Transverse colon (tissue), 4 donors: ENCODE measurements at places on chromosomes 7 and 10. TPM values are rescaled to one million over a fixed set of nuclear protein-coding genes. Genes with fewer than 3 reads are reported as not detected.

GRCh38 chr7:79770063-79770462 lies 316.6 kb upstream of the MAGI2 start:
- DNase-seq, result no peak
- H3K4me3 ChIP-seq, result no peak overlapping the region
- no peaks in the 10 kb centered on the region for H3K36me3 ChIP-seq
- no peaks in the 10 kb centered on the region for H3K27me3 ChIP-seq
- no peak overlapping the region for H3K27ac ChIP-seq

DNA sequence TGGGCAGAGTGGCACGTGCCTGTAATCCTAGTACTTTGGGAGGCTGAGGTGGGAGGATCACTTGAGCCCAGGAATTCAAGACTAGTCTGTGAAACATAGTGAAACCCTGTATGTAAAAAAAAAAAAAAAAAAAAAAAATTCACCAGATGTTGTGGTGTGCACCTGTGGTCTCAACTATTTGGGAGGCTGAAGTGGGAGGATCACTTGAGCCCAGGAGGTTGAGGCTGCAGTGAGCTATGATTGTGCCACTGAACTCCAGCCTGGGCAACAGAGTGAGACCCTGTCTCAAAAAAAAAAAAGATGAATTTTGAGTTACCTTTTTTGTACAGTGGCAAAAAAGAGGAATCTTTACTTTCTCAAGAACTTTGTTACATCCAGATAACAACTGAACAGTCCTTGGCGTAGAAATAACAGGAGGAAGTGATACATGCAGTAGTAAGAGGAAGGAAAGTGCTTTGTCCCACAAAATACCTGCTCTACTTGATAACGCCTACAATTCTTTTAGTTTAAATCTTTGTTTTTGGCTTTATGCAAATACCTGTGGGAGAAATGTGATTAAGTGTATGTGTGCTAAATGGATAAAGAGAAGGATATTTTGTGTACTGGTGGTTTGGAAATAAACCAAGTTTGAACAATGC lies 29.3 kb downstream of the SPAG6 start:
- no peak overlapping the region for H3K27ac ChIP-seq
- no peaks in the 10 kb centered on the region for H3K36me3 ChIP-seq
- DNase-seq, result no peak
- H3K27me3 ChIP-seq, result no peaks in the 10 kb centered on the region

- no peak for DNase-seq
- no peaks in the 10 kb centered on the region for H3K27me3 ChIP-seq
- no peak overlapping the region for H3K27ac ChIP-seq
- H3K4me3 ChIP-seq, result no peak overlapping the region
Observed at GRCh38 chr10:46239993-46240683, 46.7 kb upstream of the ANTXRL start.

GRCh38 chr10:102085336-102085735 lies 20.2 kb downstream of the HPS6 start:
- DNase-seq, result no peak
- H3K4me3 ChIP-seq, result no peak overlapping the region
- H3K27ac ChIP-seq, result no peak overlapping the region
- H3K4me1 ChIP-seq, result no peaks in the 10 kb centered on the region

DNA sequence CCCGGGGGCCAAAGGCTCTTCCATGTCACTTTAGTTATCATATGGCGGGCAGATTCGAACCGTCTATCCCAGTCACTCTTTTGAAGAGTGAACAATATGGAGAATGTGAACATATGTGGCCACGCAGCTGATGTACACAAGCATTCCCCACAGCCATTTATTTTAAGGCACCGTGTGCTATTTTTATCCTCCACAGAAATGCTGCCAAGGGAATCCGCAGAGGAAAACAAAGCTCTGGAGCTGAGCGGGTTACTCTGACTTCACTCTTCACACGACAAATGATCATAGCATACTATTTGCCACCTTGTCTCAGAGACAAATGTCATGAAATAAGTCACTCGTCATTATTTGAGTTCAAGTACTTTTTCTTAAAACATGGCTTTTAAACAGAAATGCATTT lies 100.3 kb downstream of the CTBP2 start:
- DNase-seq, result no peak
- no peak overlapping the region for H3K4me3 ChIP-seq
- H3K4me1 ChIP-seq, result peaks cover 86% of the 10 kb centered on the region
- H3K36me3 ChIP-seq, result no peaks in the 10 kb centered on the region
- no peaks in the 10 kb centered on the region for H3K27me3 ChIP-seq

GRCh38 chr10:58672845-58673244 lies 160.2 kb downstream of the BICC1 start:
- H3K36me3 ChIP-seq, result no peaks in the 10 kb centered on the region
- H3K4me1 ChIP-seq, result no peaks in the 10 kb centered on the region
- no peak overlapping the region for H3K4me3 ChIP-seq
- H3K27ac ChIP-seq, result no peak overlapping the region

The ZNF488 gene
- total RNA-seq, result 0.41 TPM

DNA sequence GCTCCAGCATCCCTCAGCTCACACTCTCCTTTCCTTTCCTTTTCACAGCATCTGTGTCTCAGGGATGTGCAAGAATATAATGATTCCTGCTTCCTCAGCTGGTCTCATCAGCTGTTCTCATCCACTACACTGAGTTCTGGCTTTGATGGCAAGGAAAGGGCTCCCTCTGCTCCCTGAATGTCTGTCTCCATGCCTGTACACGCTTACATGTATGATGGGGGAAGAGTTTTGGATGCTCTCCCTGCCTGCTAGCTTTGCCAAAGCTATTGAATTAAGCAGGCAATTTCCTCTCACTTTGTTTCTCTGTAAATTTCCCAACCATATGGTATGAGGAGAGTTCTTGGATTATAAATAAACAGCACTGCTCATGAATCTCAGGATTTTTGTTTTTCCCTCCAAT lies 254.5 kb downstream of the SORCS3 start:
- no peak overlapping the region for H3K27ac ChIP-seq
- H3K36me3 ChIP-seq, result no peaks in the 10 kb centered on the region
- H3K4me1 ChIP-seq, result no peaks in the 10 kb centered on the region
- DNase-seq, result no peak
- H3K27me3 ChIP-seq, result no peaks in the 10 kb centered on the region
- H3K4me3 ChIP-seq, result no peak overlapping the region

The CYP2C19 gene
- total RNA-seq, result 8.6 TPM

DNA sequence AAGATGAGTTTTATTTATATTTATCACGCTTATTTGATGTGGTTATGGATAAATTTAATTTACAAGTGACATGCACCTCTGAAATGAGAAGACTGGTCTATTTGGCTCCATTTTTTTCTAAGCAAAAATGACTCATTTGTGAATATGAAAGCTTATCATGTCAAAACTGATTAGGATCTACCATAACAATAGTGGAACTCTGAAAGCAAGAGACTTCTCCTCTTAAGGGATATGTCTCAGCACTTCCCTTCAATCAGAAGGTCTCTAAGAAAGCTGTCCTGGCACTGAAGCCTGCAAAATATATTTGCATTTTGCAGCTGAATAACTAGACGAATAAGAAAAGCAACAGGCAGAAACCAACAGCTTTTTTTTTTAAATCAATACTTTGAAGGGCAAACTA lies 12.7 kb downstream of the FAS start:
- H3K27me3 ChIP-seq, result no peaks in the 10 kb centered on the region
- H3K36me3 ChIP-seq, result no peaks in the 10 kb centered on the region
- no peak overlapping the region for H3K27ac ChIP-seq
- no peak for DNase-seq
- no peaks in the 10 kb centered on the region for H3K4me1 ChIP-seq
- H3K4me3 ChIP-seq, result no peak overlapping the region

GRCh38 chr7:885261-885892 lies 9.0 kb downstream of the GET4 start:
- no peaks in the 10 kb centered on the region for H3K27me3 ChIP-seq
- DNase-seq, result no peak
- H3K27ac ChIP-seq, result no peak overlapping the region
- no peak overlapping the region for H3K4me3 ChIP-seq
- H3K36me3 ChIP-seq, result peaks cover 7% of the 10 kb centered on the region
- H3K4me1 ChIP-seq, result peaks cover 13% of the 10 kb centered on the region

The GOLGA7B gene
- total RNA-seq, result 0.14 TPM

DNA sequence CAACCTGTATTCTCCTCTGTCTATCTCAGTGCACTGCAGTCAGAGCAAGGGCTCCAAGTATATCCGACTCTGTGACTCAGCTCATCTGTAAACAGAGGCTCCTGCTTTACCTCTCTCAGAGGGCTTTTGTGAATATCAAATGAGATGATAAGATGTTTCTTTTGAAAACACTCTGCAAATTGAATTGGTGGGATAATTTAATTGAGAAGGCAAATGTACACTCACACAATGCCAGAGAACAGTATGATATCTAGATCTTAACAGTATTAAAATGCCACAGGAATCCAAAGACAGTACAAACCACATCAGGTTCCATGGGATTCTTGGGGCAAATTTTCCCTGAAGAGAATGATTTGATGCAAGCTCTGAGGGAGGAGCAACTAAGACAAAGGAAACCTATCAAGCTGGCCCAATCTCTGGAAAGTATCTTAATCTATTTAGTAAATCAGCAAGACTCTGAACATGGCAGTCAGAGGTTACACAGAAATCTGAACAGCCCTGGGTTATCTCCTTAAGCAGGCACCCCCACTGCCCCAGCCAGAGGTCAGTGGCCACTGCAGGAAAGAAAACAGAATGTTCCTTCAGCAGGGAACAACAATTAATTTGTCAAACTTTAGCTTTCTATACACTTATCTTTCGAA lies 45.9 kb downstream of the DOCK4 start:
- H3K4me1 ChIP-seq, result no peaks in the 10 kb centered on the region
- no peaks in the 10 kb centered on the region for H3K36me3 ChIP-seq
- H3K4me3 ChIP-seq, result no peak overlapping the region
- no peaks in the 10 kb centered on the region for H3K27me3 ChIP-seq
- DNase-seq, result no peak
- H3K27ac ChIP-seq, result no peak overlapping the region

The EVX1 gene
- 1.4 TPM for total RNA-seq

DNA sequence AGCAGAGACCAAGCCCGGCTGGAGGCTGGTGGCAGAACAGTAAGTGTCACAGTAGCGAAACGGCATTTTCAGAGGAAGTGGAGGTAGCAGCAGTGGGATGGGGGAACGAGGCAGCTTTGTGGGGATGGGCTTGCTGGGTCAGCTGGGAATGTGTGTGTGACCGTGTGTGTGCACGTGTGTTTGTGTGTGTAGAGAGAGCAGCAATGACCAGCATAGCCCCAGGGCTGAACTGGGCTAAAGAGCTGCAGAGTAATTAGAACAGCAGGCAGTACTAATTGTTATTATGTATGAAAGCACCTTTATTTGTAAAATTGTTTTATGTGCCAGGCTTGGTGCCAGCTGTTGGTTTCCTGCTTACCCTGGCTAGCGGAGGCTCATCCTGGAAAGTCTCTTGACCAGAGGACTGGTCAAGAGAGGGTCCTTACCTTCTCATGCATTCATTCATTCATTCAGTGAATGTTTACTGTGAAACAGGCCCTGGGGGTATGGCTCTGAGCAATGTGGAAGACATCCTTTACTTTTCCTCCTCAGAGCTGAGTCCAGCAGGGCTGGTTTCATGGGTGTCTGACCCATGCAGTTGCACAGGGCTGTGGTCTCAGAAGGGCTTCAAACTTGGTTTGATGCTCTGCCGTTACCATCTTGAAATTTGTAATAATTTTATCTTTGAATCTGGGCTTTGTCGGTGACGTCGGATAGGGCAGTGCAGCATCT lies 184.6 kb downstream of the SEC23IP start:
- no peak overlapping the region for H3K4me3 ChIP-seq
- H3K27me3 ChIP-seq, result no peaks in the 10 kb centered on the region
- H3K36me3 ChIP-seq, result no peaks in the 10 kb centered on the region
- no peak overlapping the region for H3K27ac ChIP-seq

DNA sequence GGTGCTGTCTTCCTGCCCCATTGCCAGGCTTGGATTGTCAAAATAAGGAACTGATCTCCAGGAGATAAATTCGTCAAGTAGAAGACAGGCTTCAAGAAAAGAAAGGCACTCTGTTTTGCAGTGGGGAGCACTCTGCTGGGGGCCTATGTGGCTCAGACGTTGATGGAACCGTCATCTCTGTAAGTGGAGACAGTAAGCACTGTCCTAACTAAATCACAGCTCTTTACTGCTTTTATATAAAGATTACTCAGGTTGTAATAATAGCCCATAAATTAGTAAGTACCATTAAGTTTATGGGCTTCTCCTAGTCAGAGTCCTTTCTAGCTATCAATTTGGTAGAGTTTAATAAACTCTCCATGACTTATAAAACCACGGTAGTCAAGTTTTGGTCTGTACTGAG lies 249.9 kb downstream of the FRMD4A start:
- no peak overlapping the region for H3K27ac ChIP-seq
- no peaks in the 10 kb centered on the region for H3K36me3 ChIP-seq

DNA sequence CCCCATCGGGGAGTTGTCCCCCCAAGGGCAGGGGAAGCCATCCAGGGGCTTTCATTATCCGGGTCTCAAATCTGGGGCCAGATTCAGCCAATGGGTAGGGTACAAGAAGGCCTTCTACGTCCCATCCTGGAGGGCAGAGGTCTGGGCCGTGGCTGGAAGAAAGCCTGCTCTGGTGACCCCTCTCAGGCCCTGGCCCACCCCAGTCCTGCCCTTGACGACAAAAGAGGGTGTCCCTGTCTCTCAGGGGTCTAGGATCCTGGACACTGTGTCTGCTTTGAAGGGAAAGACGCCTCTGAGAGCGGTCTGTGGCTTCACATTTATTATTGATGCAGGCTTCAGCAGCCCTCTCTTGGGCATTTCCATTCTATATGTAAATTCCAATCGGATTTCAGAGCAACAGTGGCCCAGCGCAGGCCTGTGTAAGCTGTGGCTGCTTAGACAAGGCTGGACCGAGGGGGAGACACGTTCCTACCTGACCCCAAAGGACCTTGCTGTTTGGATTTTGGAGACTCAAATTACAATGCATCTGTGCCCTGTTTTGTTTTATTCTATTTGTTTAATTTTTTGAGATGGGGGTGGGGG lies 83.2 kb upstream of the BAIAP2L1 start:
- H3K27me3 ChIP-seq, result peaks cover 4% of the 10 kb centered on the region
- H3K36me3 ChIP-seq, result no peaks in the 10 kb centered on the region
- no peaks in the 10 kb centered on the region for H3K4me1 ChIP-seq
- no peak overlapping the region for H3K27ac ChIP-seq
- H3K4me3 ChIP-seq, result no peak overlapping the region

The ZDHHC4 gene
- 10.1 TPM for total RNA-seq

The PTN gene
- total RNA-seq, result 3.7 TPM

GRCh38 chr7:136009488-136010079 lies 32.4 kb upstream of the MTPN start:
- no peak overlapping the region for H3K4me3 ChIP-seq
- H3K4me1 ChIP-seq, result no peaks in the 10 kb centered on the region

The CHN2 gene
- total RNA-seq, result 36.7 TPM

The FAM131B gene
- 33.4 TPM for total RNA-seq

GRCh38 chr7:153065051-153065450 lies 305.5 kb downstream of the ACTR3B start:
- no peak for DNase-seq
- H3K4me3 ChIP-seq, result no peak overlapping the region

The TYSND1 gene
- 22.4 TPM for total RNA-seq
